GF-D8 (cell line): ENCODE measurements at places on chromosomes 6 and 20.

DNA sequence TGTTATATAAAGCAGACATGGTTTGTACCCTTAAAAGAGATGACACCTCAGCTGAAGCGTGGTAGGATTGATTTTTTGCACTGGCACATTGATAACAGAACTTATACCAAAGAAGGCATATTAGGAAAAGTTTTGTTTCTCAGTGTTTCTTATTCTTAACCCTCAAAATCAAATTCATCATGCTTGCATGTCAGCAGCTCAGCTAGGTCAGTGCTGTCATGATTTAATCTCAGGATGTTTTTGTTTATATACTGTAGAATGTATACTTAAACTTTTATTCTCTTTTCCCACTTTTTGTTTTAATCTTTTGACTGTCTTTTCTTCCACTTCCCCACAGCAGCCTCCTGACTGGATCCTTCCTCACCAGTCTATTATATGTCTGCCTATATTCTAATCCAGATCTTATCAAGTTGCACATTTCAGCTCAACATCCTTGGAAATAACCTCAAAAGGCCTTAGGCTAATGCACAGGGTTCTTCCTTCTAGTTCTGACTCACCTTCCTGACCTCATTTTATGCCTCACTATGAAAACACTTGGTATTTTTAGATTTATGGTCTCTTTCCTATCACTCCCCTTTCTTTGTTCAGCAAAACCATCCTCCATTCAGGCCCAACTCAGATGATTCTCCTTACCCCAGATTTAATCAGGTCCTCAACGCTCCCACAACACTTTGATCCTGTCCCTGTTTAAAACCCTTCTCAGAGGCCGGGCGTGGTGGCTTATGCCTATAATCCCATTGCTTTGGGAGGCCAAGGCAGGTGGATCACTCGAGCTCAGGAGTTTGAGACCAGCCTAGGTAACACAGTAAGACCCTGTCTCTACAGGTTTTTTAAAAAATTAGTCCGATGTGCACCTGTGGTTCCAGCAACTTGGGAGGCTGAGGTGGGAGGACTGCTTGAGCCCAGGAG lies 7.2 kb downstream of the HEBP2 start:
- no peak for DNase-seq

DNA sequence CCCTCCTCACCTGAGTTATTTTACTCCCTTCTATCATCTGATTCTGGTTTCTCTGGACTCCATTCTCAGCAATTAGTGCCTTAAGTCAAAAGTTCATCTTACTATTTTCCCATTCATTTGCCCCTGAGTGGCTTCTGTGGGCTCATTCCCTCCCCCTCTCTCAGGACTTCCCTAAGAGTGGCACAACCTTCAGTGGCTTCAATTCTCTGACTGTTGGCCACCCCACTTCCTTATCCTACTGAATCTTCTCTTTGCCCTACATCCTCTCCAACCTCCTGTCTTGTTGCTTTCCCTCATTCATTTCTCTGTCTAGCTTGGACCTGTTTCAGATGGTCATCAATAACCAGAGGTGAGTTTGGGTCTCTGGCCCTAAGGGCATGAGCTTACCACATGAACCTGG lies 61.1 kb upstream of the GLP1R start:
- no peak for DNase-seq

DNA sequence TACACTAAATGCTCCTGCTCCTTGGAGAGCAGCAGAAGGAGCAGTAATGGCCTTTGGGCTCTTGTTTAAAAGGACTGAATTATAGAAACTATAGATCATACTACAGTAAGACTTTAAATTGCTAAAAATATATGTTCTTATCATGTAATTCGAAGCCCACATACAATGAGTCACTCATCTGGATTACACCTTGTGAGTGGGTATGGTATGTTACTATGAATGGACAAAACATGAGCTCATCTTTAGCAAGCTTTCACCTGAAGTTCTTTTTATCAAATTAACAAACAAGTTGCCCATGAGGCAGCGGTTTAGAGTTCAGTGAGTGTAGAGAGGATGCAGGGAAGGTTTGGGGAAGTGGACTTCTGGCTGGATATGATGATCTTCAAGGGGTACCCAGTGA lies 114.4 kb upstream of the CCN2 start:
- DNase-seq = no peak

- no peak for DNase-seq
Observed at GRCh38 chr6:105067329-105067728, 110.4 kb downstream of the LIN28B start.

DNA sequence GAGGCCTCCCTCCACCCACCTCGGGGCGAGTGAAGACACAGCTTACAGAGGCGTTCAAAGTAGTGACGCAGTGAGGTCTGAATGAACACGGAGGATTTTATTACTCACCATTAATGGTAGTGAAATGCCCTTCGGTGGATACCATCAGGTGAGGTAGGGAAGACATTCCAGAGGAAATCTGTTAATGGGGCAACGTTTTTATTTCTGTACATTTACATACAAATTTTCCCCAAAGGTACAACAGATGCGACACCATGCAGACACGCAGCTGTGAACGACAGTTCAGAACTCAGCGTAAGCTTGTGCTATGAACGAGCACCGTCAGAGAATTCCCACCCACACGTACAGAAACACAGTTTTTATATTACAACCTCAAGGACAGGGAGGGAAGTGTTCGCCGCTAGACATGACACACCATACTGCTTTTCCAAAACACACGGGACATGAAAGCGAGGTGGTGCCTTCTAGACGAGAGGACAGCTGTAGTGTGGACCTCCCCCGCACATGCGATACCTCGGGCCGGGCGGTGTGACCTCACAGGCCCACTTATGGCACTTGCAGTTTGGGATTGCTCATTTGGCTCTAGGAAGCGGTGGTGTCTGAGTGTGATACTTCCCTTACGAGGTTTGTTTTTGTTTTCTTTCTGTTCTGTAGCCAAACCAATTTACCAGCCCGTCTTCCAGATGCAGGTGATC lies 10.7 kb downstream of the PSMG4 start:
- DNase-seq = no peak

- DNase-seq = no peak
Observed at GRCh38 chr20:9374072-9374471, 140.3 kb upstream of the LAMP5 start.

DNA sequence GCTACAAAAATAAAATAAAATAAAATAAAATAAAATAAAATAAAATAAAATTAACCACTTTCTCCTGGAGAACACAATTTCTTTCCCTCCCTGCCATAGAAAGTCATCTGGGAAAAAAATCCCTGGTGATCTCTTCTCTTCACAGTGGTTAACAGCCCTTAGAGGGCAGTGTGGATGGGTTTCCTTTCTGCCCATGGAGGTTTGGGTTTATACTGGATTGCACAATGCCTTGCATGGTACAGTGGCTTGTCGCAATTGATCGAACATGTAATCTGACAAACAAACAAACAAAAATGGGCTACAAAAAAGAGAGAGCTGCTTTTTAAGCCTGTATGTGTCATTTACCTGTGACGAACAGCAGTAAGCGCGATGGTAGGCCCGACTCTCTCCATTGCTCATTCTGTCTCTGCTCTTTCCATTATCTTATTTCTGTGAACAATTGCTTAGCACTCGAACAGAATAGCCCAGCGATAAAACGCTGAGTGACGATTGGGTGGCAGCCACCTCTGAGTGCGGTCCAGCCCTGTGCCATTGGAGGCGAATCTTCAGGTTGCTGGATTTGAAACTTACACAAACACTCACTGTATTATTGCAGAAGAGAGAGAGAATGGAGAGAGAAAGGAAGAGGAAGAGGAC lies 166.1 kb downstream of the CD83 start:
- DNase-seq = no peak

GRCh38 chr6:38021571-38021970 lies 202.0 kb downstream of the ZFAND3 start:
- DNase-seq = no peak

- no peak for DNase-seq
Observed at GRCh38 chr6:151917531-151918329, 110.2 kb downstream of the ESR1 start.

- DNase-seq = no peak
Observed at GRCh38 chr6:121733234-121733633, 297.8 kb downstream of the GJA1 start.

GRCh38 chr6:111631903-111632460 lies 26.3 kb upstream of the TRAF3IP2 start:
- DNase-seq = no peak

GRCh38 chr6:4085332-4085700 lies 6.4 kb upstream of the FAM217A start:
- DNase-seq = no peak

GRCh38 chr6:148021699-148022098 lies 320.9 kb upstream of the SASH1 start:
- DNase-seq = no peak

GRCh38 chr6:37005061-37005810 lies at the start of gene FGD2:
Gene FGD2 (plus strand): TSS chr6:37005655. CDS start chr6:37005818, 163 bp downstream.
- peak; percentile 8 for DNase-seq

GRCh38 chr20:7911586-7912330 lies 28.5 kb downstream of the HAO1 start:
- no peak for DNase-seq

GRCh38 chr6:139742671-139743070 lies 368.2 kb upstream of the CITED2 start:
- DNase-seq = no peak

DNA sequence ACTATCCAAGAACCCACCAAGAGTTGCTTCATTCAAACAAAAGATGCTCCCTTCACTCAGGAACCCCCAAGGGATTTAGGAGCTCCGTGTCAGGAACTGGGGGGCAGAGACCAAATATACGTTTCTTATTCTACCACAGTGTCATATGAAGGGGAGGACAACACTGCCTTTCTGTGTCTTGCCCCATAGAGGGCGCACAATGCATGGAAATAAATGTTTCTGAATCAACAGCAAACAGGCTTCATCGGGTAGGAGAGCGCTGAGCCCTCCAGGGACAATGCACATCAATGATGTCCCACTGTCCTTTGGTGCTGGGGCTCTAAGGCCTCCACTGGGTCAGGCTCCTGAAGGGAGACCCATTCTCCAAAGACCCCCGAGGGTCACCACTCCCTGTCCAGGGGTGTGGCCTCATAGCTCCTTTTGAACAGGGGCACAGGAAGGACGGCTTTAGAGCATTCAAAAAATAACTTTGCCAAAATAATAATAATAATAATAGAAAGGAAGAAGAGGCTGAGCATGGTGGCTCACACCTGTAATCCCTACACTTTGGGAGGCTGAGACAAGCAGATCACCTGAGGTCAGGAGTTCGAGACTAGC lies 31.1 kb downstream of the PLG start:
- no peak for DNase-seq
